BJ (cell line): ENCODE measurements at places on chromosomes 2 and 18.

DNA sequence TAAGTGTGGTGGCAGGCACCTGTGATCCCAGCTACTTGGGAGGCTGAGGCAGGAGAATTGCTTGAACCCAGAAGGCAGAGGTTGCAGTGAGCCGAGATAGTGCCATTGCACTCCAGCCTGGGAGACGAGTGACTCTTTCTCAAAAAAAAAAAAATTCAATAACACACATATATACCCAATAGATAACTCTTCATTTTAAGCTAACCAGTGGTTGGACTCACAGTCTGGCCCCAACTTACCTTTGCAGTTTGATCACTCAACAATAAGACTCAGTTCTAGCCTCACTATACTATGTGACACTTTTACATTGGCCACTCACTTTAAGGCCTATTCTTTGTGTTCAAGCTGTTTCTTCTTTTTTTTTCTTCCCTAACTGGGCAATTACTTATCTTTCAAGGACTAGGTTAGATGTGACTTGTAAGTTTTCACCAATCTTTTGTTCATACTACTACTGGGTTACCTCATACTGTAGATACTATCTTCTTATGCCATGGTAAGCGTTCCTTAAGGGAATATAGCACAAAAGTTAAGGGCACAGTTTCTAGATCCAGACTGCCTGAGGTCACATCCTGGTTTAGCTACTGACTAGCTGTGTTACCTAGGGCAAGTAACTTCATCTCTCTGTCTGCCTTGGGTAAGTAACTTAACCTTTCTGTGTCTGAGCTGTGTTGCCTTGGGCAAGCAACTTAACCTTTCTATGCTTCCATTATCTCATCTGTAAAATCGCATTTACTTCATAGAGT is 6.3 kb upstream of the GTF3C2 start:
- DNase-seq, result no peak

DNA sequence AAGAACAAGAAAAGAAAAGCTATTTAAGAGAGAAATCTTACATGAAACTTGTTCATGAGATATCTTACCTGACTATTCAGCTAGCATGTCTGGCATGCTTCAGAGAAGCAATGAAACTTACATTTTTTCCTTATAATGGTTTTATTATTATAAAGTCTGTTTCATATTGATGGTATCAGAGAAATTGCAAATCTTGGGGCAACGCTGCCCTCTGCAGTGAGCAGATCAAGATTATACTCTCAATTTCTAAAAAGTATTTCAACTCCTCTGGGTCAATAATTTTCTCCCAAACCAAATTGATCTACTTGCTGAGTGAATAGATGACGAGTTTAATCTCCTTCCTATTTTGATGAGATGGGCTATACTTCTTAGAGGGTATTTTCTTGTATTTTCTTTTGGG is 235.6 kb downstream of the NUP35 start:
- DNase-seq, result no peak

GRCh38 chr2:227450926-227451654 is 20.9 kb upstream of the AGFG1 start:
- DNase-seq, result no peak

GRCh38 chr2:106107509-106108131 is 86.5 kb downstream of the UXS1 start:
- DNase-seq, result no peak

DNA sequence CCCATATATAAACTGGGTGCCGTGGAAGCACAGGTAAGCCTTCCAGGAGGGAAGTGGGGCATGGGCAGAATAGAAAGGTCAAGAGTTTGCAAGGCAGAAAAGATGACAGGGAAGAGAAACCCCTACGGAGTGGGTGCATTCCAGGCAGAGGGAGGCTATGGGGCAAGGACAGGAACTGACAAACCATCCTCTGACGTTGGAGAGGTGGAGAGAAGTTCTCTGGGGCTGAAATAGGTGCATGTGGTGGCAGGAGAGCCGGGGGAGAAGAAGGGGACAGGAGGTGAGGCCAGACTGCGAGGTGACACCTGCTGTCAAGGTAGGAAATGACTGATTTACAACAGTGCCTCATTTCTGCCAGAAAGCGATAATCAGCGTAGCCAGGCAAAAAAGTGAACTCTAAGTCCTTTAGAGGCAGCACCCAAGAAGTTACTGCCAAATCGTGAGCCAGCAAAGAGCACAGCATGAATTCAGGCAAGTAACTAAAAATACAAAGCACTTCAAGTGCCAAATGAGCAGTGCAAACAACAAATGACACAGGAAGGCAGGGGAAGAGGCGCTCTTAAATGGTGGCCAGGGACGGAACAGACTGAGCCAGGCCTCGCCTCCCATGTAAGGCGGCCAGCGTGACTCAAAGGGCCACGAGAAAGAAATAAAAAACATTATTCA is 113.3 kb upstream of the ACVR1C start:
- no peak for DNase-seq
